Hepatocyte (in vitro differentiated cells): ENCODE measurements at places on chromosomes 2 and 18. TPM values are rescaled to one million over a fixed set of nuclear protein-coding genes. Genes with fewer than 3 reads are reported as not detected.
A peak's percentile ranks its signal among the peaks of the same experiment; 100 is the strongest.

- no peak for DNase-seq
Measured at GRCh38 chr2:68835621-68836020, 35.6 kb downstream of the BMP10 start.

DNA sequence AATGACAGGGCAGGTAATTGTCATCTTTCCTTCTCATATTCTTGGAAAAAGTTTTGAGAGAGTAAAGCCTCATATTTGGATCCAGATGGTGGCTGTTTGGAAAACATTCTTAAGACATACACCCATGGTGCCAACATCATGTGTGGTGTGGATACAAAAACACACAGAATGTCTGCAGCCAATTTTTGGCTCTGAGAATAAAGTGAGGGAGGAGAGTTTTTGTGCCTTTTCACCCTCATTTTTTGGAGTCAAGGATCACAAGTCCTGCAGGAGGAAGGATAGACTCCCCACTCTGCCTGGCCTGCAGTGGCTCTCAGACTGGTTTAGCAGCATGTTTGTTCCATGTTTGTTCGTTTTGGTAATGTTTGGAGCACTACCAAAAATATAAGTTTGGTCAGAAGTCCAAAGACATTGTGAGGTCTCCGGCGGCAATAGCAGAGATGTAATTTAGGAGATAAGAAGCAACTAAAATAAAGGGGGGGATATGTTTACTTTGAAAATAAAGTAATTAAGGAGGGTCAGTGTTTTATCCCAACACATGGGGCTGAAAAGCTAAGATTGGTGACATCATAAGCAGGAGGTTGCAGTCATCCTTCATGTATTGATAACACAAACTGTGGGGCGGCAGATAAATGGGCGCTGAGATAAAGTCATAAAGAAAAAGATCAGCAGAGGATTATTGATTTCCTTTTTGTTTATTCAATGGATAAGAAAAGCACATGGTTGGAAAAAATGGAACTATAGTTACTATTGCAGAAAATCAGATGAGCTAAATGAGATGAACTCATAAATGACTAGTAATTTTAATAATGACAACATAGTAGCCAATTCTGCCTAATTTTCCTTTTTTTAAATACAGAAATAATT lies 655 bp downstream of the NOSTRIN start:
- no peak for DNase-seq

DNA sequence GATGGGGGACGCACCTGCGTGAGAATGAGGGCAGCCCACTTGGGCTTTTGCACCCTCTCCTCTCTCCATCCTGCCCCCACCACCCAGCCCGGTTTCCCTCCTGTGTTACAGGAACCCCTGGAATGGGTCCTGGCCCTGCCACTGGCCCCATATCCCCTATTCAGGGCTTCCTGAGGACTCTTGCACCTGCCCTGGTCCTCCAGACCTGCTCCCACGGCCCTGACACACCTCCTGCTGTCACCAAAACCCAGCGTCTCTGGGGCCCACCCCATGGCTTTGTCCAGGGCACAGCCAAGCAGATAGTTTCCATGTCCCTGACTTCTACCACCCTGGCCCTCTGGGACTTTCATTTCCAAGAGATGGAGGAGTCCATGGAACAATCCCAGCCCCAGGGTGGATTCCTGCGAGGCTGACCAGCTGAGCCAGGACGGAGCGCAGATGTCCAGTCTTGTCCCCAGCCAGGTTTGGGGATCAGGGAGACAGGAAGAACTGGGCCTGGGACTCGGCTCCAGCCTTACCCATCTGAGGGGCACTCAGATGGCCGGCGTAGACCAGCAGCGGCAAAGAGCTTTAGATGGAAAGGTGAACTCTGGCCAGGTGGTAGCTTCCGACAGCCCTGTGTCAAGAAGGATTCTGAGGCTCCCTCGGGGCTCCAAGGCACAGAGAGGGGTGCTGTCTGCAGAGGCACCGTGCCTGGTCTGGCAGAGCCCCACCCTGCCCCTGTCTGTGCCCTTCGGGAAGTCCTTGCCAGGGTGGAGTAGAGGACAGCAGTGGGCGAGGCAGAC lies 12.0 kb downstream of the GPR35 start:
- no peak for DNase-seq

DNA sequence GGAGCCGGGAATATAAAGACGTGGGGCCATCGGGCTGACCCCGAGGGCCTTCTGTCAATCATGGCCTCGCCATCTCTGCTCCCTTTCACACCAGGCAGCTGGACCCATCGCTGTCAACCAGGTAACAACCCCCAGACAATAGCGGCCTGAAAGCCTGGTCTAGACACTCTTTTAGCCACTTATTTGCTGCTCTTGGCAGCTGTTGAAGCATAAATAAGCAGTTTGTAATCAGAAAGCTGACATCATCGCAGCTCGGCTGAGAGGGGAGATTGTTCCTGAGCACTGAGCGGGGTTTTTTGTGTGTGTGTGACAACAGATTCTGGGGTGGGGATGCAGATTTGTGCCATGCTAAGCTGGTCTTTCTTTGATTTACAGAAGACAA lies 423.6 kb upstream of the POU3F3 start:
- no peak for DNase-seq

DNA sequence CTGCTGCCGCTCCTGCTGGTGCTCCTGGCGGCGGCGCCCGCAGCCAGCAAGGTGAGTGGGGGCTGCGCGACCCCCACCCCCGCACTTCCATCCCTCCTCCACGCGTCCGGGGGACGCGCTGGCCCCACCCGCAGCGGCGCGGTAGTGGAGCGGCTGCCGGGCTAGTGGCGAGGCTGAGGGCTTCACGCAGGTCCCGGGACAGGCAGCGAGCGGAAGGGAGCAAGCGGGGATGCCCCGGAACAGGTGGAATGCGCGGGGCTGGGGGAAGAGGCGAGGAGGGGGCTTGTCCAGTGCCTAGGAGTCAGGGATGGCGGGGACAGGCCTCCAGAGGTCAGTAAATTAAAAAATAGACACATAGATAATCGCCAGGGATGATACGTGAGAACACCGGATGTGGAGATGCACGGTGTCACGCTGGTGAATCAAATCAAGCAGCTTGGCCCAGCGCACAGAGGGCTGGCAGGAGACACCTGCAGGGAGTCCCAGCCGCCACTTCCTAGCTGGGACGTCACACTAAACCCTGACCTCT lies 403 bp downstream of the COL4A3 start:
- DNase-seq: peak; percentile 24

DNA sequence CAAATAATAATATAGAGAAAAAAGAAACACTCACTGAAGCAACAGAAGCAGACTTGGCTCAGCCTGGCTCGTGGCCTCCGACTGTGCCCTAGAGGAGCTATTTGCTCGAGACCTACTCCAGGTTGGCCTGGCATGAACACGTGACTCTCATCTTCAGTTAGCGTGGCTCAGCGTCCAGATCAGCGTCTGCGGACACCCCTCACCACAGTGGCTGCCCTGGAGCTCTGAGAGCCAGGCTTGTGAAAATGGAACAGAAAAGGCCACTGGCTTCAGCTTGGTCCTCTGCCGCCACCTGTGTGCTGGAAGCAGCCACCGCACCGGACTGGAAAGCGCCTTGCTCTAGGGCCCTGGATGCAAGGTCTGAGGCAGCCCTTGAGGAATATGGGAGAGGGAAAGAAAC lies 1184.0 kb upstream of the GYPC start:
- DNase-seq: peak; percentile 71

- DNase-seq: peak; percentile 71
Measured at GRCh38 chr2:24984912-24985311, 13.2 kb upstream of the DNAJC27 start.

GRCh38 chr2:5749347-5749746 lies 57.2 kb downstream of the SOX11 start:
- DNase-seq: no peak

DNA sequence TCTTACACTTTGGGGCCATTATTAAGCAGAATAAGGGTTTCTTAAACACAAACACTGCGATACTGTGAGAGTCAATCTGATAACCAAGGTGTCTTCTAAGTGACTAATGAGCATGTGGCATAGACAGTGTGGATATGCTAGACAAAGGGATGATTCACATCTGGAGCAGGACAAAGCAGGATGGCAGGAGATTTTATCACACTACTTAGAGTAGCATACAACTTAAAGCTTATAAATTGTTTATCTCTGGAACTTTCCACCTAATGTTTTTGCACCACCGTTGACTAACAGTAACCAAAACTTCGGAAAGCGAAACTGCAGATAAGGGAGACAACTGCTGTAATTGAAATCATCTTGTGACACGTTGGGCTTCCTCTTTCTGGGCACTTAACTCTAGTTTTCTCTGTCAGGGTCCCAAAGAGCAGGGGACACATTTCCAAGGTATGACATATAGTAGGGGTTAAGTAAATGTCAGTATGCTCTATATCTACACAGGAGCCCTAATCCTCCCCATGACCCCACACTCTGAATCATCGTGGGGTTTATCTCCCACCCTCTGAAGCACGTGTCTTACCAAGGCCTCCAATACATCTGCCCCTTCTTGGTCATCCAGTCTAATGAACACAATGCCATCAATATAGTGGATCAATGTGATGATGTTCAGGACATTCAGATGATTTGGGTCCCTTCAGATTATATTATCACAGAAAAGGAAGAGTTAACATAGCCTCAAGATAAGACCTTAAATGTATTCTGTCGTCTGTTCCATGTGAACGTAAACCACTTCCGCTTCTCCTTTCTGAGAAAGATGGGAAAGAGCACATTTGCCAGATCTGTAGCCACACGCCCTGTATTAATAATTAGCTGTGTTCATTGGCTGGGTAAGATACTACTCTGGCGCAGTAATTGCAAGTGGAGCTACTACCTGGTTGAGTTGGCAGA lies 78.7 kb downstream of the FTCDNL1 start:
- DNase-seq: no peak

GRCh38 chr2:60335533-60336237 lies 217.8 kb downstream of the BCL11A start:
- DNase-seq: no peak

- no peak for DNase-seq
Measured at GRCh38 chr2:128320192-128320905, 1.7 kb upstream of the HS6ST1 start.

DNA sequence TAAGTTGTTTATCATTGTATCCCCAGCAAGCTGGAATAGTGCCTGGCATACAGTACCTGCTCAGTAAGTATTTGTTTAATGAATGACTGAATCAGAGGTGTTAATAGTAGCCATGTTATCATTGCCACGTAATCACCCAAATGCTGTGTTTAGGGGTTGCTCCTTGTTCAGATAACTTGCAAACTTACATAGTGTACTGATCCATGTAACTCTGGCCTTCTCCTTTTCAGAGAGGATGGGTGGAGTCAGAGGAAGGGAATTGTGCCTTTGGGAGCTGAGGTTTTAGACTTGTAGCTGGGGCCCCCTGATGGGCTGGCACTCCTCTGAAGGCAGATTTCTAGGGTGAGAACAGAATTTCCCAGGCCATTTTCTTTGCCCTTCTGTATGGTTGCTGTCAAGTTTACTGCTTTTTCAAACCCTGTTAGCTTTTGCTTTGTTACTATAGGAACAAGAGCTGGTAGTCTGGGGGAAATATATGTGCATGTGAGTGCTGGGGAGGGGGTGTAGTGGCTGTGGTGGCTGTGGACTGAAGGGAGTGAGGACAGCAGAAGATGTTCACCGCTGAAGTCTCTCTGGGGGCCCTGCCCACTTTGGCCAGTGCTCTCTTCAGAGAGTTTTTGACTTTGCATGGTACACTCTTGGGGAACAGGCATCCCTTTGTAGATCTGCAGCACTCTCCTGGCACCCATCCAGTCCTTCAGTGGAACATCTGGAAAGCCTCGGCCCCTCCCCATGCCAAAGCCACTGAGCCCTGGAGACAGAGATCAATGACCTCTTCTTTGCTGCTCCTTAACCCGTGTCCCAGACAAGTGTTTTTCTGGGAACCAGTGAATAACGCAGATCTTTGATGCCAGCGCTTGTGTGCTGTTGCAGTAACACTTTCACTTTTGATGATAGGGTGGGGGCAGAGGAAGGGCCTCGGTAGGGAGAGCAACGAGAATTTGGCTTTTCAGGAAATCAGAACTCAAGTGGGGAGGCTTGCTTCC lies 209.0 kb downstream of the PRKCE start:
- peak; percentile 51 for DNase-seq

DNA sequence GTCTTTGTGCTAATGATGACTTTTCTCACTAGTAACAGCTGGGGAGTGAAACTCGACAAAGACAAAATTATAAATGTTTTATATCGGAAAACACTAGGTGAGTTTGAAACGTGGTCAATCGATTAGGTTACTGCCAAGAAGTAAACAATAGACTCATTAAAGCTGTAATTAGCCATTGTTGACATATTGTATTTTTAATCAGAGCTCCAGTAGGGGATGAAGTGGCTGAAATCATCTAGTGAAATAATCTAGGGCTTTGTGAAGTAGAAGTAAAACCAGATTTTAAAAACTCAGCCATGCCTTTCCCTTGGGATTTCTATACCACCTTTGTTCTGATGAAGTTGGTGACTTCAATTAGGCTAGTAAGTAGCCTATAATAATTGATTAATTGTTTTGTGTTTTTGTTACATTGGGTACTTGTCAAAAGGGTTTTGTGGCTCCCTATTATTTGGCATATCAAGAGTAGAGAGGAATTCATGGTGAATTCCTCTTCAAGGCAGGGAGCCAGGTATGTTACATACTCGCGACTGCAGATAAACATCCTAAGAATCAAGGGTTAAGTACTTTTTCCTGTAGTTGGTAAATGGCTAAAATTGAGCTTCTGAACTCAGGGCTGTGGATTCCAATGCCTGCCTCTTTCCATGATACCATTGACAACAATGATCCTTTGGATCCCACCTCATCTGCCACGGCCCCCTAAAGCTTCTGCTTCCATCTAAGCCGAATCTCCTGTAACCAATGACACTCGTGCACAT lies 31.6 kb downstream of the RAB27B start:
- no peak for DNase-seq

DNA sequence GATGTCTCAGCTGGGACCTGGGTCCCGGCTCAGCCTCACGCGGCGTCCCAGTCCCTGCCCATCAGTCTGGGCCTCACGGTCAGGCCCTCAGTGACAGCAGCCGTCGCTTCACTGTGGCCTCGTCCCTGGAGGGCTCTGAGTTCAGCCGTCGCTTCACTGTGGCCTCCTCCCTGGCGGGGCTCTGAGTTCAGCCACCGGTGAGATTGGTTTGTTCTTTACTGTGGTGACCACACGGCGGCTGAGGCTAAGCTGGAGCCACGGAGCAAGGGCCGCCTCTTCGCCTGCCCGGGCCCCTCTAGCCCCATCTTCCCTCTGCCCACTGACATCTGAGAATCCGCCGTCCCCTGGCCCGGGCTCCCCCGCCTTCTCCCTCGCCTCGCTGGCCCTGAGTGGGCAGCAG lies 51.2 kb downstream of the NFATC1 start:
- DNase-seq: no peak

DNA sequence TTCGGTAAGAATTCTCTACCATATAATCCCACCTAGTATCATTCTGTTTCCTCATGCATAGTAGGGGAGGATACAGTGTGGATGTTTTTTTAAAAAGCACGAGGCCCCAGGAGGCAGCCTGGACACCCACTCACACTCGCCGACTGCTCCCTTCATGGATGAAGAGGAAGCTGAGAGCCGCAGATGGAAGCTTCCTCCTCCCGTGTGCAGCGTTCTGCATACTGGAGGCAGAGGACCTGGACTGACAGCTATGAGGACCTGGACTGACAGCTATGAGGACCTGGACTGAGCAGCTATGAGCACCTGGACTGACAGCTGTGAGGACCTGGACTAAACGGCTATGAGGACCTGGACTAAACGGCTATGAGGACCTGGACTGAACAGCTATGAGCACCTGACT lies 234.4 kb downstream of the NDUFA10 start:
- DNase-seq: no peak

- DNase-seq: no peak
Measured at GRCh38 chr18:60671021-60671420, 298.4 kb upstream of the MC4R start.

AQP12A gene
- not detected in 2 replicates for polyA plus RNA-seq

CDH7 gene
- 3.7 and 5.1 TPM in 2 replicates for polyA plus RNA-seq

SIX2 gene
- 1.1 and 1.3 TPM in 2 replicates for polyA plus RNA-seq

CRYGD gene
- 0.47 and 0.85 TPM in 2 replicates for polyA plus RNA-seq

MAPK4 gene
- polyA plus RNA-seq: 1.9 and 2.0 TPM in 2 replicates

LCT gene
- polyA plus RNA-seq: 0.51 and 1.0 TPM in 2 replicates

OR6B2 gene
- not detected in 2 replicates for polyA plus RNA-seq
